ENCODE measurements at places on chromosomes 12 and 14.

DNA sequence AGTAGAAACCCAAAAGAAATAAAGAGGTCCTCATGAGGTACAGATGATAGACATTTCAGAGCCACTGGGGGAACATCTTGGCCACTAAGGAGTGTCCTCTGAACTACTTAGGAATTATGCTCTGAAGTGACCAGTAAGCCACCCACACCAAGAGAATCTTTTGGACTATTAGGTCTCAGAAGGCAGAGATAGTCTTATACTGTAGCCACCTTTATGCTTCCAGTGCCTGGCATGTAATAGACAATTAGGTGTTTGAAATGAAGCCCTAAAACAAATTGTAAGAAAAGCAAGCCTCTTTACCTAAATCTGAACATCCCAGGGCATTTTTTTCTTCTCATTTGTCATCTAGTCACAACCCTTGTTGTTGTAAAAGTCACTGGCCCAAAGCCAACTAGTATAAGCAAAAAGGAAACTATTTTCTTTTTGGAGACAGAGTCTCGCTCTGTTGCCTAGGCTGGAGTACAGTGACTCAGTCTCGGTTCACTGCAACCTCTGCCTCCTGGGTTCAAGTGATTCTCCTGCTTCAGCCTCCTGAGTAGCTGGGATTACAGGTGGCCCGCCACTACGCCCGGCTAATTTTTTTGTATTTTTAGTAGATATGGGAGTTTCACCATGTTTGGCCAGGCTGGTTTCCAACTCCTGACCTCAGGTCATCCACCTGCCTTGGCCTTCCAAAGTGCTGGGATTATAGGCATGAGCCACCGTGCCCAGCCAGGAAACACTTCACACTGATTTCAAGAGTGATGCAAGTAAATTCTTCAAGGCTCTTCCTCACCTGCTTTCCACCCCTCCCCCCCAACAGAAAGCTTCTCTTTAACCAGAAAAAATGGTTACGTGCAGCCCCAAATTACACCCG is 11.1 kb downstream of the PLEKHA5 start:
- no peak for DNase-seq

DNA sequence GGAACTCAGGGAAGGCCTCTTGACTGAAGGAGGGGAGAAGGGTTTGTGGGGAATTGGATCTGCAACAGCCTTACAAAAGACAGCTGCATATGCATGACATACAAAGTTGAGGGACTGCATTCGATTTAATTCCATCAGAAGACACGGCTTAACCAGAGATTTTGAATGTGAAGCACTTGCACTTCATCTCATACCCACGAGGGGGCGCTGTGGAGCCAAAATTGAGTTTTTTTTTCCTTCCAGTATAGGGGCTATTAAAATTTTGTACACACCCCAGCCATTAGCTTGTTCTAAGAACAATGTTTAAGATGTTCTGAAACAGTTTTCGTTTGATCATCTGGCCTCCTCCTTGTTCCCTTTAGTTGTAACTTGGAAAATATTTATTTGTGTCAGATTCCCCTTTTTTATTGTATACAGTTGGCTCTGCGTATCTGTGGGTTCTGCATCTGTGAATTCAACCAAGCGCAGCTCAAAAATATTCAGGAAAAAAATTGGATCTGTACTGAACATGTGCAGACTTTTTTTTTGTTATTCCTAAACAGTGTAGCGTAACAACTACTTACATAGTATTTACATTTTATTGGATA is 1.6 kb downstream of the SUDS3 start:
- DNase-seq, result peak; percentile 71

DNA sequence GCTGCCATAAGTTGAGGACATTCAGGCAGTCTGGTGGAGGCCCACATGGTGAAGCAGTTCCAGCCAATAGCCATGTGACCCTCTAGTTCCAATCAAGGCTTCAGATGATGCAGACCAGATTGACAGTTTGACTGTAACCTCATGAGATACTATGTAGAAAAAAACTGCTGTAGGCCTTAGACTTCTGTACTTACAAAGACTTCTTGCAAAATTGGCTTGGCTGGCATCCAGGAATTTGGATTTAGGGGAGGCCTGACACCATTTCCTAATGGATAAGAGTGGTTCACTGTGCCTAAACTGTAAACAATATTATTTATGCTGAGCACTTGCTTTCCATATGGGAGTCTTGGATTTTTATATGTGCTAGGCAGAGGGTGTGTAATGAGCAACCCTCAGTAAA is 76.4 kb downstream of the RGS6 start:
- DNase-seq, result no peak

DNA sequence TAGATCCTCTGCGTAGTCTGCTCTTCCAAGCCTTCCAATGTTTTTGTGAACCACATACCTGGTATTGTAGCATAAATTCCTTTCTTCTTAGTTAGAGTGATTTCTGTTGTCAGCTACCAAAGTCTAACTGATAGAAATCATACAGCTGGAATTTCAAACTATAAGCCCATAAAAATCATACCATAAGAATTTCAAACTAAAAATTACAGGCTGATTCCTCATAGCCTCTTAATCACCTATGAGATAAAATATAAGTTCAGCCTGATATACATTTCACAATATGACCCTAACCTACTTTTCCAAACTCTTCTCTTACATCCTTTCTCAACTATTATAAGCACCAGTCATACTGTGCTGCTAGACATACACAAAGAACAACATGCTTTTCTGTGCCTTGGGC is 64.8 kb downstream of the PTHLH start:
- DNase-seq, result no peak

- no peak for DNase-seq
Observed at GRCh38 chr14:73250781-73251500, 13.6 kb downstream of the PAPLN start.
